ENCODE measurements at places on chromosomes 11 and 22.

GRCh38 chr11:112185883-112186282, 10.6 kb downstream of the BCO2 start:
- DNase-seq, result no peak

GRCh38 chr11:102469196-102469821, 16.7 kb upstream of the TMEM123 start:
- no peak for DNase-seq

GRCh38 chr11:62654297-62654696, 1.2 kb upstream of the INTS5 start:
- no peak for DNase-seq

DNA sequence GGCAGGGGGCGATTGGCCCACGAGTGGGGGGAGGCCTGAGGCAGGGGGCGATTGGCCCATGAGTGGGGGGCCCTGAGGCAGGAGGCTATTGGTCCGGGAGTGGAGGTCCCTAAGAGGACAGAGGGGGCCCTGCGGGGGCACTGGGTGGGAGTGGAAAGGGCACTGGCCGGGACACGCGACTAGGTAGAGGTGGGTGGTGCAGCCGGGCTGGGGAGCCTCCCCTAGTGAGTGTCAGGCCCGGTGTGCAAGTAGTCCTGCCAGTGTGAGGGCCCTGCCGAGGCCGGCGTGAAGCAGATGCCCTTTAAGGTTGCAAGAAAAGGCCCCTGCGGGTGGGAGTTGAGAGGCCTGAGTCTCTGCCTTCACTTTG, 909 bp upstream of the BRD1 start:
- no peak for DNase-seq

DNA sequence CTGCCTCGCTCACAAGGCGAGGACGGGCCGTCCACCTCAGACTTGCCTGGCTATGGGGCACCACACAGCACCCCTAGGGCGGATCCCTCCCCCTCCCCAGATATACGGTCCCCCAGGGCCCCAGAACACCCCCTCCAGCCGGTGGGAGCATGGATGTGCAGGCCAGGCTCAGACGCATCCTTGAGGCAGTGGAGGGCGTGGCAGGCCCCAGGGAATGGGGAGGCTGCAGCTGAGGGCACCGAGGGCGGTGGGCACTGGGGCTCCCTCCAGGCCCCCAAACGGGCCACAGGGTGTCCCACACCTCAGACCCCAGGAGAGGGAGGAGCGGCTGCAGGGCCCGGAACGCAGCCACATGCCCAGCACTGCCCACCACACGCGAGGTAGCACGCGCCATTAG, 12.1 kb downstream of the TTLL8 start:
- DNase-seq, result no peak

DNA sequence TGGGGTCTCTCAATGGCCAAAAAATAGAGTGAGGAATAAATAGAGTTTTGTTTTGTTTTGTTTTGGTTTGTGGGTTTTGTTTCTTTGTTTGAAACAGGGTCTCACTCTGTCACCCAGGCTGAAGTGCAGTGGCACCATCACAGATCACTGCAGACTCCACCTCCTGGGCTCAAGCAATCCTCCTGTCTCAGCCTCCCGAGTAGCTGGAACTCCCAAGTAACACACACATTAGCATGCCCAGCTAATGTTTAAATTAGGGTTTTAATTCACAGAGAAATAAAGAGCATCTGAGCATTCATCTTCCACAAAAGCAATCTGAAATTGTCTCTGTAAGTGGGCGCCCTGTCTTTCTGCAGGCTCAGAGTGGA, 9.2 kb upstream of the IFITM3 start:
- no peak for DNase-seq

- DNase-seq, result no peak
These were observed 21.7 kb upstream of the RAPSN start for GRCh38 chr11:47470671-47471070.

- DNase-seq, result no peak
These were observed 897.7 kb downstream of the KCNA4 start for GRCh38 chr11:29119116-29119515.

DNA sequence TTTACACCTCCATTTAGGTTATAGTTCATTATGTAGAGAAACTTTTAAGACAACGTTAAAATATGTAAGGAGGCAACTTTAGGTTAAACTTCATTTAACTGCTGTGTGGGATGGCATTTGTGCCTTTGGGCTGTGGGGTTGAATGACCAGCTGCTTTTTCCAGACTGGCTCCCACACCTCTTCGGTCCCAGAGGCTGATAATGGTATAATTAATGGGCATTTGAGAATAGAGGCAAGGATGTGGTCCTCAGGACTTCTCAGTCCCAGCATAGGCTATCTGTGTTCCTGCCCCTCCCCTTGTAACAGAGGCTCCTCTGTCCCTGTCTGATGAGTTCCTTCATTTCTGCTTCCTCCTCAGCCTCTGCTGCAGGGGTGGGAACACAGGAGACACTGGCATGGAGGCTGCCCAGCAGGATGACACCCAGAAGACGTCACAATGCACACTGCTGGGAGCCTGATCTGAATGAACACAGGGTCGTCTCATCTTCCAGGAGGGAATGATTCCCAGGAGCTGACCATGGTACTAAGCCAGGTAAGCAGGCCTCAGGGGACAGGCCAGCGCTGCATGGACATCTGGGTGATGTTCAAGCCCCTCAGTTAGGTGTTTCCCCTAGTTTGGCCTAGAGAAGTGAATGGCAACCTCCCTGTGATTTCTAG, 17.1 kb upstream of the GNAZ start:
- no peak for DNase-seq

DNA sequence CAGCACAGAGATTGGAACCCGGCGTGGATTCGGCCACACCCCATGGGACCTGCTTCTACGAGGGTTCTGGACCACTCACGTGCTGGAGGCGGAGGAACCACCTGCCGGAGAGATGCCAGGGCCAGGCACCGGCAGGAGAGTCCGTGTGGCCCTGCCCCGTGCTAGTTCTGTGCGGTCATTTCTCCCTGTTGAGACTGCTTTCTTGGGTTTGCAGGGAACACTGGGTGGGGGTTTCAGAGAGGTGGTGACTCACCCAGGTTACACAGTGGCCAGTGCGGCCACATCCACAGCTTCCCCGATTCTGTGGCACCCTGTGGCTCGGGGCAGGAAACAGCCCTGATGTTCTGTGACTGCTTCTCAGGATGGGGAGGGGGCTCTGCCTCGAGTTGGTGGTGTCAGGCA, 3.6 kb upstream of the PHLDA2 start:
- DNase-seq, result no peak

DNA sequence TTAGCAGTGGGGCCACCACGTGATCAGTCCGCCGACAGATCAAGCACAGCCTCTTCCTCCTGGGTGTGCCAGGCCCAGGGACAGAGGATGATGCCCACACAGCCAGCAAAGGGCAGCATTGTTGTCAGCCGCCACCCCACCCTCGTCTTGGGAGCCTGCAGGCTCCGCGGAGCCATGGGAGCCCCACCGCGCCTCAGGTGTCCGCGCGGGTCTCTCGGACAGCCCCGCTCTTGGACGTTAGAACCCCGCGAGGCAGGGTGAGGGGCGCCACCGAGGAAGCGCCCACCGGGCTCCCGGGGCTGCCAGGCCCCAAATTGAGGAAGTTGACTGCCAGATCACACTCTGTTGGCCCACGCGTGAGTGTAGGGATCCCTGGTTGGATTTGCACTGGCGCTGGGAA, 83.9 kb upstream of the MS4A8 start:
- DNase-seq, result no peak

- no peak for DNase-seq
These were observed 102.4 kb downstream of the MICAL2 start for GRCh38 chr11:12212821-12213185.

DNA sequence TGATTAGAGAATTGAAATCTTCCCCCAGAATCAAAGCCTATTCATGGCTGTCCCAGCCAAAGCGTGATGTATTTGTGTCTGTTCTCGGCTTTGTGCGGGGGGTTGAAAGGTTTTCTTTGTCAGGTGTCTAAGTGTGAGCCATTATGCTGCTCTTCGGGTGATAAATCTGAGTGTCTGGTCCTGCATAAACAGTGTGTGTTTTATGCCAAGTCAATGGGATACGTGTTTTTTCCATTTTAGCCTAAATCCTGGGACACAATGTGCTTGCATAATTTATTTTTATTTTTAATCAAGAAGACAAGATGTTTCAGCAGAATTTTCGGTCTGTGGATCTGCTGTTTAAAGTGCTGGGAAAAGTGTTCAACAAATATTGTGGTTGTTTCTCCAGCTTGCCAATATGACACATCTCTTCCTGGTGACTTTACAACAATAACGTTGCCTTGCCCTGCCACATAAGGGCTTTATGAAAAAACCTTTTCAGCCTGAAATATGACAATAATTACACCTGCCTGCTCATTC, 267.8 kb downstream of the TBC1D22A start:
- no peak for DNase-seq

GRCh38 chr11:77732143-77732542, 88.4 kb downstream of the RSF1 start:
- DNase-seq, result no peak

- DNase-seq, result no peak
These were observed 55.2 kb upstream of the SLC22A12 start for GRCh38 chr11:64535811-64536210.

- DNase-seq, result no peak
These were observed 846.2 kb upstream of the API5 start for GRCh38 chr11:42465623-42466022.

GRCh38 chr11:120532832-120533196, 21.3 kb downstream of the GRIK4 start:
- DNase-seq, result no peak

- no peak for DNase-seq
These were observed at the start of gene ADORA2A for GRCh38 chr22:24427500-24428164. Gene ADORA2A, plus strand, starts transcription at chr22:24427599. Its CDS starts 5,806 bp downstream, at chr22:24433405.

DNA sequence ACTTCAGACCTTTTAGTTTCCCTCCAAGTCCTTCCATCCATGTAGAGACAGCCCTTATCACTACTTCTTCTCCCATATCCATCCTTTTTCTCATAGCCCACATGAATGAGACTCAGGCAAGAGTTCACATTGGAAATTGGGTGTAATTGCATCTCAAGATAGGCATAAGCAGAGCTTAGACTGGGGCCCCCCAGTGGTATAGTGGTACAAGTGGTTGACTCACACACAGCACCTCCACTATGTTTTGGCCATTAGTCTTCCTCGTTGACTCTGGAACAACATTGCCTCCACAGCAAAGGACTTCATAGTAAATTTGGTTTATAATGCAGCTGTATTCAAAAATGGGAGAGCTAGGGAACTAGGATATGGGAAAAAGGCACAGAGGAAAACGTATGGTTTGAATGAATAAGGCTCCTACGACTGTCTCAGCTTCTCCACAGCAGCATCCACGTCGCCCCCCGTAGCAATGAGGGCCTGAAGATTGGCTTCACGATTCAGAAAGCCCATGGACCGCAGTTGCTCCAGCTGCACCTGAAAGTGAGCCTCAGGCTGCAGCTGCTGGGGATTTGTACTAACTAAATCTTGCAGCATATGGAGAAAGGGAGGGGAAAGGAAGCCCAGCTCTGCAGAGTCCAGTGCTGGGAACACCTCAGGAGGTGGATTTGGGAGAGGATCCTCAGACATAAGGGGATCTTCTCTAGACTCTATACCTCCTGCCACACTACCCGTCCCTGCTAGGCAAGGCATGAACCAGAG, 2.4 kb downstream of the UBQLN3 start:
- no peak for DNase-seq

GRCh38 chr11:9916480-9916879, 252.6 kb downstream of the SWAP70 start:
- DNase-seq, result no peak

DNA sequence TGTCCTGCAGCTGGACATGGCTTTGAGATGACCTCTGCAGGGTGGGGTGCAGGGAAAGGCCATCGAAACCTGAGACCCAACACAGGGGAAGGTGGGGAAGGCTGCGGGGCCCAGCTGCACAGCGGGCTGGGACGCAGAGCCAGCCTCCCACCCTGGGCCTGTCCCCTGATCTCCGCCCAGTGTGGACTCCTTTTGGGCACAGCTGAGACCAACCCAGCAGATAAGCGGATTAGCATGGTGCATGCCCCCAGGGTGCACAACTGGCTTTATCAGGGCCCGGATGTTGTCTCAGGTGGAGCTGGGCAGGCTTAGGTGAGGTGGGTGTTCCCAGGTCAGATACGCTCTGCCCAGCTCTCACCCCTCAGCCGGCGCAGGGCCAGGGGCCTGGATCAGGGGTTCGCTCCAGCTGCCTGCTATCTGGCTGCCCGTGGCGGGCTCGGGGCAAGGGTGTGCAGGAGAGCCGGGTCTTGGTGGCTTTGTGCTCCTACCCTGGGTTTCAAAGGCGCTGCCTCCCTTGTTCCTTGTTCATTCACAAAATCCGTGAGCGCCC, 28.1 kb upstream of the MUC5AC start:
- DNase-seq, result no peak

- DNase-seq, result no peak
These were observed 105.8 kb upstream of the BID start for GRCh38 chr22:17880020-17880419.

DNA sequence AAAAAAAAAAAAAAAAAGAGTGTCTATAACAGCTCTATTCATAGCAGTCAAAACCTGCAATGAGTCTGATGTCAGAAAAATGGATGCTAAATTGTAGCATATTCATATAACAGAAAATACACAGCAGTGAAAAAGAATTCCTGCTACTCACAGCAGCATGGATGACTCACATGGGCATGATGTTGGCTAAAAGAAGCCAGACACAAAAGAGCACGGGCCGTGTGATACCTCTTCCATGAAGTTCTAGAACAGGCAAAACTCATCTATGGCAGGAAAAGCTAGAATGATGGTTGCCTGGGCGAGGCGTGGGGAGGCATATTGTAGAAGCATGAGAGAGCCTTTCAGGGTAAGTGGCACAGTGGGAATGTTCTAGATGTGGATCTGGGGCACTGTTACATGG, 18.9 kb downstream of the PLAAT3 start:
- no peak for DNase-seq

DNA sequence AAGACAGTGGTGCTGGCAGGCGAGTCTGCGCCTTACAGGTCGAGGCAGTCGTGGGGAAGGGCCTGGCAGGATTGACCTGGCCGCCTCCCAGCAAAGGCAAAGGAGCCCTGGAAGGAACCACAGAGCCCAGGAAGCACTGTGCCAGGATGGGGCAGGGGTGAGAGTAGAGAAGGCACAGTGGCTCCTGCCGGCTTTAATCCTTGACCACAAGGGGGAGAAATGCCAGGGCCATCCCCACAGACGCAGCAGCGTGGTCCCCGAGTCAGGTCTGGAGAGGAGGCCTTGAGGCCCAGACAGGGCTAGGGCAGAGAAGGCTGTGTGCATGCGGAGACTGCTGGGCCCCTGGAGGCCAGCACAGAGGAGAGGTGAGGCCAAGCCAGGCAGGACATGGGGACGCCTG, 9.9 kb upstream of the NDUFS8 start:
- no peak for DNase-seq

Measured in NCI-H1930 (cell line).